ENCODE measurements at places on chromosomes 7 and 10.

DNA sequence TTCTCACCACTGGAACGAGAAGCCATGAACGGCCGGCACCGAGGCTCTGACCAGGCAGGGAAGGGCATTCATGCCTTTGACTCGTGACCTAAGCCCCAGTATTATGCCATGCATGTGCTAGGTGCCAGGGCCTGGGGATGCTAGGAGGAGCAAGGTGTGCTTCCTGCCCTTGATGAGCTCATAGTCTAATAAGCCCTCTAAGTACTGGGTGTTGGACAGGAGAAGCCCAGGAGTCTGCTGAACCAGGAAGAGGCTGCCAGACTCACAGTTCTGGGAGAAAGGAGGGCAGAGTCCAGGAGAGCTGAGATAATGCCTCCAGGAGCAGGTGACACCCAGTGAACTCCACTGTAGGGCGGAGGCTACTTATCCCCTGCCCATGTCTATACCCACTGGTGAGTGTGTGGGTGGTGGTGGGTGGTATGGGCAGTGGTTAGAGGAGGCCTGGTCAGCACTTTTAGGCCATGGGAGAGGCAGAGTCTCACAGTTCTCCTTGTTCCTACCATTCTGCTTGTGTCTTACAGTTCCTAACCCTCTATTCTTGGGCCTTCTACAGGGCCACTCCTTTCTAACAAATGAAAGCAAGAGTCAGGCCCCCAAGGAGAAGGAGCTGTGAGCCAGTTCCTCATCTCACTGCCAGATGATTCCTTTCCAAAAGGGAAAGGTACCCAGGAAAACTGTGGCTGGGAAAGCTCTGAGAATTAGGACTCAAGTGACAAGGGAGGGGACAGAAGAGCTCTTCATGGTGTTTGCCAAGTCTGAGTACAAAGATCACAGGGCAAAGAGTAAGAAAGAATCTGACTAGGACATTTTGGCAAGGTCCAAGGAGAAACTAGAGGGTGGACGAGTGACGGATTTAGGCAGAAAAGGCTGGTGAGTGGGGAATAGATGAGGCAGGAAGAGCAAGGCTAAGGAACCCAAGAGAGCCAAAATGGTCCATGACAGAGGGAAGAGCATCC lies 3.6 kb upstream of the MXI1 start:
- DNase-seq, result no peak

DNA sequence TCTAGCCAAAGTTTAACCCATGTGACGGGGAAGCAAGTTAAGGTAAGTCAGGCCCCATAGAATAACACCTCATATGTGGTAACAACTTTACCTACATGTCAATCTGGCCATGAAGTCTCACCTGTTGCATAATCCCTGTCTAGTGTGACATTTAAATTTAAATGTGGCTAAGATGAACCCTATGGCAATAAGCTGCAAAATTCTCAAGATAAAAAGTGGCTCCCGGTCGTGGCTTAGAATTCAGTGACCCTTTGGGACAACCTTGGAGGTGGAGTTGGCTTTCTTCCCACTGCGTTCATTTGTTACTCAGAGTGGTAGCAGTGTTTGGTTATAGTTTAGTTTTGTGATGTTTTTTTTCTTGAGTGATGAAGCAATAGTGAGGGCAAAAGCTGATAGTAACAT lies 90.6 kb downstream of the ARID5B start:
- DNase-seq, result no peak

GRCh38 chr7:139455789-139456188 lies 27.7 kb downstream of the KLRG2 start:
- DNase-seq, result no peak

DNA sequence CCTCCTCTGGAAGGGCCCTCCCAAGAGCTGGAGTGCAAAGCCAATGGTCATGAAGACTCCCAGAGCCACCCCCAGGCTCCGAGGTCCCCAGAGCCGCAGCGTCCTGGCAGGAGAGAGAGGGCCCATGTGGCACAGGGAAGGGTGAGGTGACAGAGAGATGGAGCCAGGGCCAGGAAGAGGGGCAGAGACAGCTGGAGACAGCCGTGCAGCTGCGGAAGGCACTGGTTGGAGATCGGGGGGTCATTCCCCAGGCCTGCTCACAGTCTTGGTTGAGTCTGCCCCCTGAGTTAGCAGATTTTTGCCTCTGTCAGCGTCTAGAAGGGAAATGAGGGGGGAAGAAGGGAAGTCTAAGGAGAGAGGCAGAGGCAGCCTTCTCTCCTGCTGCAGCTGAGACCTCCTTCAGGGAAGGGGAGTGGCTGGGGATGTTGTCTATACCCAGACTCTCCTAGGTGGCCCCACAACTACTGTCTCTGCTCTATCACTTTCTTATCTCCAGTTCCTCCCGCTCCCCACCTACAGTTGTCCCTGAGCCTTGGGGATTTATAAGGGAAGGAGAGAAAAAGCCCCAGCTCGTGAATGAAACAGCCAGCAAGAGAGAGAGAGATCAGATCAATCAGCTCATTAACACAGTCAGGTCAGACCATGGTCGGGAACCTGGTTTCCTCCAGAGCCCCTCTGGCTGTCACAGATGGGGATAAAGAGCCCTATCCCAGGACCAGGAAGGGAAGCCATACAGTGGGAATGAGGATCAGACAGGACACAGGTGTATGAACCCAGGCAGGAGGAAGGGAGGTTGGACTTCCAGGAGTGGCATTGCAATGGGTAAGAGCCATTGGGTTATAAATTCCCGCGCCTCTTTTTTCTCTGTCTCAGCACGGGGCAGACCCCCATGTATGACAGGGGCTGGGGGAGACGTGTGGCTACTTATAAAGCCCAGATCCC lies 1.2 kb downstream of the GAL3ST4 start:
- no peak for DNase-seq

DNA sequence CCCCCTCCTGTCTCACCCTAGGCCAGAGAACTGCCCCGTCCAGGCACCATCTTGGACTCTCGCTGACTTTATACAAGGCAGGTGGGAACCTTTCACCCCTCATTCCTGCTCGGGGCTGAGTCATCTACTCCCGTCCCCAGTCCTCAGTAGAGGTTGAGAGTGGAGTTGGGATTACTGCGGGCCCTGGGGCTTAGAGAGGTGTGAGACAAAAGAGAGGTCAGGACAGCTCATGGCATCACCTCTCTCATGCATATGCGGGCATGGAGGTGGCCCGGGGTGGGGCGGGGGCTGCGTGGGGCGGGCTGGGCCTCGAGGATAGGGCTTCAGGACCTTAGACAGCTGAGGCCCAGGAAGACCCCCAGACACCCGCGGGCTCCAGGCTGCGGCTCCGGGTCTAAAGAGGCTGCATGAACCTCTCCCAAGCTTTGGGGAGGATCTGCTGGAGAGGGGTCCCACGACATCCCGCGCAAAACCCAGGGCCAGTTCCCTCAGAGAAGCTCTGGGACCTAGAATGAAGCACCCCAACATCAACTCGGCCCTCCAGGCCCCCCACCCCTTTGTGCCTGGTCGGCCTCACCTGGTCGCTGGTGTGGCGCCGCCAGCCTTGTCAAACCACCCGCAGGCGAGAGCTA lies 317 bp downstream of the PDZD7 start:
- no peak for DNase-seq

- DNase-seq, result no peak
These were observed 76.0 kb upstream of the RET start for GRCh38 chr10:43000651-43001426.

DNA sequence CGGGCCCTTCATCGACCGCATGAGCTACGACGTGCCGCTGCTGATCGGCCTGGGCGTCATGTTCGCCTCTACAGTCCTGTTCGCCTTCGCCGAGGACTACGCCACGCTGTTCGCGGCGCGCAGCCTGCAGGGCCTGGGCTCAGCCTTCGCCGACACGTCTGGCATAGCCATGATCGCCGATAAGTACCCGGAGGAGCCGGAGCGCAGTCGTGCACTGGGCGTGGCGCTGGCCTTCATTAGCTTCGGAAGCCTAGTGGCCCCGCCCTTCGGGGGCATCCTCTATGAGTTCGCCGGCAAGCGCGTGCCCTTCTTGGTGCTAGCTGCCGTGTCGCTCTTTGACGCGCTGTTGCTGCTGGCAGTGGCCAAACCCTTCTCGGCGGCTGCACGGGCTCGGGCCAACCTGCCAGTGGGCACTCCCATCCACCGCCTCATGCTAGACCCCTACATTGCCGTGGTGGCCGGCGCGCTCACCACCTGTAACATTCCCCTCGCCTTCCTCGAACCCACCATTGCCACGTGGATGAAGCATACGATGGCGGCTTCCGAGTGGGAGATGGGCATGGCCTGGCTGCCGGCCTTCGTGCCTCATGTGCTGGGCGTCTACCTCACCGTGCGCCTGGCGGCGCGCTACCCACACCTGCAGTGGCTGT lies 1.2 kb downstream of the SLC18A3 start:
- no peak for DNase-seq

- no peak for DNase-seq
These were observed 7.6 kb upstream of the ARMS2 start for GRCh38 chr10:122446668-122447423.

- no peak for DNase-seq
These were observed 345.0 kb downstream of the SEMA3D start for GRCh38 chr7:84841809-84842208.

DNA sequence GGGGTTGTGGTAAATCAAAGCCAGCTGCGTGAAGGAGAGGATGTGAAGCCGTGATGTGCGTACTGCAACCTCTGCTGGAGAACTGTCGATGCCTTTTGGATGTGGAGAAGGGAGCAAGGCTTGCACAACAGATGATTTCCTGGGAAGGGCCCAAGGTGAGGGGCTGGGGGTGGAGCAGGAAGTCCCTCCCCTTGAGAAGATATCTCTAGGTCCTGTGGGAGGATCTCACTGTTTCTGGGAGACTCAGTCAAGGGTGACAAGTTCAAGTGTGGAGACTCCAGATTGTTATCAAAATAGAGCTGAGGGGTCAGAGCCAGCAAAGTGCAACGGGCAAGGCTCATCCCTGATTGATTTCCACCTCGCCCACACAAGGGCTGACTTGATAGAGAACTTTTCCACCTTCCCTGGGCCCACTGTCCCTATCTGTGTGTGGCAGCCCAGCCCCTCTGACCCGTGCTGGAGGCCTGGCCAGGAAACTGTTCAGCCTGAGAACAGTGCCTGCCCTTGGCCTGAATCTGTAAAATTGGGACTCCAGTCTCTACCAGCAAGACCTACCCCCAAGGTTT lies 55.0 kb downstream of the COL13A1 start:
- DNase-seq, result no peak

GRCh38 chr10:104608091-104608828 lies 32.8 kb upstream of the SORCS3 start:
- DNase-seq, result no peak

DNA sequence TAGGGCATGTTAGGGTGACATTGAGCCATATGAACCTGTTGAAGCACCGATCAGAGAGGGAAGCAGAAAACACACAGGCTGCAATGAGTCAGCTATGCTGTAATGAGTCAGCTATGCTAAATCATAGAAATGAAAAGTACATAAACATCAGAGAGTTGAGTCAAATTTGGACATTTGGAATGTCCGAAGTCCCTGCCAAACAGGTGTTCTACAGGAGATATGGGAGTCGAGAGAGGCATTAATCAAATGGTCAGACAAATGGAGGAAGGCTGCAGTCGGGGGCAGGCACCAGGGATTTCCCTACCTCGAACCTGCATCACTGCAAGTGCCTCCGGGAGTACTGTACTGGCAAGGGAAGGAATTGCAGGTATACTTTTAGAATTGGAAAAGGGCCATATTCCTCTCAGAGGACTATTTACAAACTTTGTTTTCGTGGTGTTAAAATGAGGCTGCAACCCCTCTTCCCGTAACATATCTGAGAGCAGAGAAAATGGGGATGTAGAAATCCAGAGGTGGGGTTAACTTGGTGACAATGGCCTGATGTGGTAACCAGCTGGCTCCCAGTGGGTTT lies 8.8 kb upstream of the ZC3HAV1 start:
- no peak for DNase-seq

DNA sequence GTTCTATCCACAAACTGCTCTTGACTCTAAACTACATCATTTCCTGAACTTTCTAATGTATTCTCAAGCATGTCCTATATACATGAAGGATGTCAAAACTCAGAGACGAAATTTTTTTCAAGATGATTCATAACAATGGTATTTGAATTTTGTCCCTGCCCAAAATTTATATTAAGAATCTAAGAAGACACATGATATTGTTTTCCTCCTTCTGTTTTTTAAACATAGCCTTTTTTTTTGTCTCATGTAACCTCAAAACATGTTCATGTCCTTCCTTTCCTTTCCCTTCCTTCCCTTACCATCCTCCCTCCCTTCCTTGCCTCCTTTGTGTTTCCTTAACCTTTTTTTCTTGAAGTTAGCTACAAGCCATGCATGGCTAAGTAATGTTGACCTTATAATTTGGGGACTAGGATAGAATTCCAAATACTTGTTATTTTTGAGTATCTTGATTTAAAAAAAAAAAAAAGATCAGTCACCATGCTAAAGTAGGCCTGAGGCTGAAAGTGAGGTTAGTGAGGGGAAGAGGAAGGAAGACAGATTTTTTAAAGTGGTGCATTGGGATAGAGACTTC lies 163.0 kb downstream of the SUGCT start:
- DNase-seq, result no peak

- no peak for DNase-seq
These were observed 28.5 kb upstream of the DPYSL4 start for GRCh38 chr10:132158122-132158741.

- DNase-seq, result no peak
These were observed 68.0 kb downstream of the SLC29A4 start for GRCh38 chr7:5350600-5351385.

GRCh38 chr10:17756557-17757217 lies 4.7 kb downstream of the TMEM236 start:
- DNase-seq, result no peak

GRCh38 chr10:88228130-88228529 lies 355.0 kb downstream of the RNLS start:
- DNase-seq, result no peak

DNA sequence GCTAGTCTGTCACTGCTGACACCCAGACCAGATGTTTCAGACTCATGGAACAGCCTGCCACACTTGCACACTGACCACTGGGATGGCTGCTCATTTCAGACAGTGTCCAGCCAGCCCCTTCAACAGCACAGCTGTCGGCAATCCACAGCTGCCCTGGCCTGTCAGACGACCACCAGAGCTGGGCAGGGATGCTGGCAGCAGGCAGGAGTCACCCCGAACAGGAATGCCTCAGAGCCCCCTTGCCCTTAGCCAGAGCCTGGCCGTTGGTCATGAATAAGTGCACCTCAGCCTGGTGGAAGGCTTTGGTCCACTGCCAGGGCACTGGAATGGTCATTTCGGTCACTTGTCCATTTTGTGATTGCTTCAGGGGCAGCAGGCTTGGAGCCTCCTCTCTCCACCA lies 149.6 kb upstream of the TCERG1L start:
- DNase-seq, result no peak

GRCh38 chr7:42461537-42461936 lies 224.5 kb upstream of the GLI3 start:
- DNase-seq, result no peak

- no peak for DNase-seq
These were observed 161.9 kb downstream of the DNAJB6 start for GRCh38 chr7:157498657-157499056.

- DNase-seq, result no peak
These were observed 21.7 kb upstream of the PWWP2B start for GRCh38 chr10:132375116-132375794.

DNA sequence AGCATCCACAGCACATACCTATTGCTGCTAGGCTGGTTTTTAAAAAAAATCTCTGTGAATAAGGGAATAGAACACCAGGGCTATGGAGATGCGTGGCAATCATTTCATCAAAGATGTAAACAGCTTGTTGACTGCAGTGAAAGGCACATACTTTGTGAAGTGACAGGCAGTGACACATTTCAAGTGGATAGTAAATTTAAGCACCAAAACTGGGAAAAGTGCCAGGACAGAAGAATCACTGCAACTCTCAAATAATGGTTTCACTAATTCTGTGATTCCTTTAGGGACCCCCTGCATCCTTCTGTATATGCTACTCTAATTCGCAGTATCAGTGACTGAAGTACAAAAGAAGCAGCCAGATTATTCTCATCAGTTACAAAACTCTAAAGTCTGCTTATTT lies 145.2 kb upstream of the KLF14 start:
- no peak for DNase-seq

GRCh38 chr10:24318517-24318916 lies 109.6 kb downstream of the KIAA1217 start:
- no peak for DNase-seq
